ENCODE measurements at places on chromosomes 5 and 9.
A peak's percentile ranks its signal among the peaks of the same experiment; 100 is the strongest.

DNA sequence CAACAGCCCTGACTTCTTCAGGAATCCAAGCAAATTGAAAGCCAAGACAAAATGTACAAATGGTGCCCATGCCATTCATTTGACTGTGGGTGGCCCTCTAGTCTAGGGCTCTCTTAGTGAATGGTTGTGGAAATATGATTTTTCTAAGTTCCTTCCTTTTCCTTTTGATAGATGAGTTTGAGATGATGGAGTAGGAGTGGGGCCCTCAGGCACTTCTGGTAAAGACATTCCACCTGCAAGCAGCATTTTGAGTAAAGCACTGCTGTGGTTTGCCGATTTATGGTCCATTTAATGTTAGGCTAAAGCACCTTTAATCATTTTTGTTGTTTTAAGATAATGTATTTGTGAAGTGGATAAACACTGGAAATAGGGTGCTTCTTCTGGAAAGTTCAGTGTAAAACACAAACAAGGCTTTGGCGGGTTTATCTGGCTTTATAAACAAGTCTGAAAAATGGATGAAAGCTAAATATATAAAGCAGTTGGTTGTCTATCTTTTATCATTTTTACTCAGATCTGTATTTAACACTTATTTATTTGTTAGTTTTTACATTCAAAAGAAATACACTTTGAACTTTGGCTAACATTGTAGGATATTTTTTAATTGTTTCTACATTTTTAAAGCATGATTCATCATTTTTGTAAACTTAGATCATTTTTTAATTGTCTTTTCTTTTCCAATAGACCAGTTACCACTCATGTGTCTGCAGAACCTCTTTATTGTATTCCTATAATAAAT, 213.5 kb downstream of the PJA2 start:
- no peak for DNase-seq

GRCh38 chr5:97134634-97135033, 7.8 kb downstream of the LIX1 start:
- peak; percentile 54 for DNase-seq

DNA sequence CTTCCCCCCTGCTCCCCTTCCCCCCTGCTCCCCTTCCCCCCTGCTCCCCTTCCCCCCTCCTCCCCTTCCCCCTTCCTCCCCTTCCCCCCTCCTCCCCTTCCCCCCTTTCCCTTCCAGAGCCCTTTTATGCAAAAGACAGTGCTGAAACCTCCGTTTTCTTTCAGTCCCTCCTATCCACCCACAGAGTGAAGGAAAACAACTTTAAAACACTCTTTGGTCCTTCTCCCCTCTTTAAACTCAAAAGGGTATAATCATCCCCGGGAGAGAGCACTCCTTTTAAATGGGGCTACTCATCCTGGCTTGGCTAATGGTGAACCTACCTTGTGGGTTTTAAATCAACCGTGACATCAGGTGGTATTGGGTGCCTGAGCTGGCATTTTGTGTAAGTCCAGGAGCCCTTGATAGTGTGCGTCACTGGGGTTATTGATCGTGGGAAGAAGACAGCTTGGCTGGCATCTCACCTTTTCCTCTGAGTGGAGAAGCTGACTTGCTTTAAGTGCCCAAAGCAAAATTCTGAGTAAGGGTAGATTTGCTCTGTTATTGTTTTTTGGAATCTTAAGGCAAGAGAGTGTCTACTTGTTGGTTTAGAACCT, 2.7 kb downstream of the LARP1 start:
- no peak for DNase-seq

- DNase-seq = no peak
Observed at GRCh38 chr5:172910828-172911627, 48.2 kb upstream of the RPL26L1 start.

- no peak for DNase-seq
Observed at GRCh38 chr5:115160975-115161475, 8.7 kb downstream of the TRIM36 start.

DNA sequence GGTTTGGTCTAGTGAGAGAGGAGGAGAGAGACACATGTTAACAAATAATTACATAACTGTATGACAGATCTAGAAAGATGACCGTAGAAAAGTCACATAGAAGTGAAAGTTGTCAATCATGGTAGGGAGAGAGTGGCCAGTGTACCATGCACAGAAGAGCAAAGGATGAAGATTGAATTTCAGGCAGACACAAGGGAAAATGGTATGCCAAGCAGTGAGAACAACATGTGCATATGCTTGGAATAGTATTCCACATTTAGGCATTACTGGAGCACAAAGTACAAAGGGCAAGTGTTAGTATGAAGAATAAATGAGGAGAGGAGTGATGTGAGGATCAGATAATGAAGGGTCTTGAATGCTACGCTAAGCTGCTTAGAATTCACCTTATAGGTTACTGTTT, 20.3 kb downstream of the GRIN3A start:
- no peak for DNase-seq

All from NT2/D1 (cell line).